ENCODE measurements at places on chromosomes 1 and 21.
A peak's percentile ranks its signal among the peaks of the same experiment; 100 is the strongest.

- no peak for DNase-seq
These were observed 299.6 kb downstream of the NPHP4 start for GRCh38 chr1:5692664-5693063.

GRCh38 chr1:175548774-175549173 lies 194.6 kb downstream of the TNR start:
- DNase-seq: peak; percentile 8

DNA sequence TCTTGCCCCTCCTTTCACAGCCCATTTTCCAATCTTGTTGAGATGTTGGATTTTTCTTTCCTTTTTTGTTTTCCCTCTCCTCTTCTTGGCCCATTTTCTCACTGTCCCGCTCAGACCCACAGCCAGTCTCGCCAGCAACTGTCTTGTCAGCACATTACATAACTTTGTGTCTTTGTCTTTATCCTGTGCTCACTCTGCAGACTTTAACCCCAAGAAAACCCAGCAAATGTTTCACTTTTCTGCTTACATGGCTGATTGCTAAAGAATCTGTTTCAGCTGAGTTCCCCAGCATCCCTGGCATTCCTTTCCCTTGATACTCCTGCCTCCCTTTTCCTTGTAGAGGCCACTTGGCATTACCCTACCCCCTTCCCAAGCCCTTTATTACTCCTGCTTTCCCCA lies 74.6 kb downstream of the ZNF648 start:
- no peak for DNase-seq

DNA sequence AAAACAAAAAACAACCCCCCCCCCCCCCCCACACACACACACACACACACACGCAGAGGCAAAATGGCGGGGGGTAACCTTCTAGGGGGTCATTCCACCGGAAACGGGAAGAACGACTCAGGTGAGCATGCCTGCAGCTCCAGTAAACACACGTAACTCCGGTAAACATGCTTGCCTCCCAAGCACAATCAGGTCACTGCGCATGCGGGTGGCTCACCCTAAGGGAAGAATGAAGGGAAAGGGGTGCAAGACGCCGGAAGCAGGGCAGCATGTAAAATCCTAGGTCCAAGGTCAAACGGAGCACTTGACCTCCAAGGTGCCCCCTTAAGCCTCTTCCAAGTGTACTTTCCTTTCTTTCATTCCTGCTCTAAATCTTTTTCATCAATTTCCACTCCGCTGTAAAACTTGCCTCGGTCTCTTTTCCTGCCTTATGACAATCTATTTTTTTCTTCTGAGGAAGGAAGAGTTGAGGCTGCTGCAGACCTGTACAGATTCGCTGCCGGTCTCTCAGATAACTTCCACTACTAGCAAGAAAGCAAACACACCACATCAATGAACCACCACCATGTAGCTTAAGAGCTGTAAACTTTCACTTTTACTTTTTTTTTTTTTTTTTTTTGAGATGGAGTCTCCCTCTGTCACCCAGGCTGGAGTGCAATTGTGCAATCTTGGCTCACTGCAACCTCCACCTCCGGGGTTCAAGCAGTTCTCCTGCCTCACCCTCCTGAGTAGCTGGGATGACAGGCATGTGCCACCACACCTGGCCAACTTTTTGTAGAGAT lies 21.0 kb upstream of the CBR3 start:
- no peak for DNase-seq

DNA sequence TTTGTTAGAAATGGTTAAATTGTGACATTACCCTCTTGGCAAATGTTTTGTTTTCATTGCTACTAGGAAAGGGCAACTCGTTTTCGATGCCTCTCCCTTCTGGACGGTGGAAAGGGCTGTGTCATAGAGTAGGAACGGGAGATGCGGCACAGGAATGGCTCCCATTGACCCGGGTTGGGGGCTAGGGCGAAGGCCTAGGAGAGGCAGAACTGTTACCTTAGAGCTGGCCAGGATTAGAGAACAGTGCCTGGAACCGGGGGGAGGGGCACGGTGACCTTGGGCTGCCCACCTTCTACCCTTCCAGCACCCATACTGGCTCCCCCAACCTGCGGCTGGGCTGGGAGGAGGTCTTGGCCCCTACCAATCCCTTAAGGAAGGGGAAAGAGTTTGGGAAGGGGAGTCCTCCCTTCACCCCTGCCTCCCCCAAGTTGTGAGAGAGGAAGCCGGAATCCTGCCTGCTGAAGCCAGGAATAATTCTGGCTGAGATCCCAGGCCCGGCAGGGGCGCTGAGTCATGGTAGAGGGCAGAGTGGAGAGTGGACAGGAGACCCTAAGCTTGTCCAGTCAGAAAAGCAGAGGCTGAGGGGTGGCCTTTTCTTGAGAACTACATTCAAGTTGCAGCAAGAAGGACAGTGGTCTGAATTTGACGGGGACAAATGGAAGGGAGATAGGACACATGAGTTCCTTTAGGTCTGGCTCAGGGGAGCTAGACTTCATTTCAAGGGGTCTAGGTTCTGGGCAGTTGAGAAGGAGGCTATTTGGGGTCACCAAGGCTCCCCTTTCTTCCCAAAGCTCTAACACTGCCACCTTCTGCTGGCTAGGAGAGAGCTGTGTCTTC lies 8.2 kb downstream of the LMNA start:
- DNase-seq: peak; percentile 68

GRCh38 chr1:89640440-89640839 lies 7.5 kb downstream of the LRRC8C start:
- DNase-seq: no peak

- no peak for DNase-seq
These were observed 6.1 kb upstream of the NTPCR start for GRCh38 chr1:232944347-232944746.

DNA sequence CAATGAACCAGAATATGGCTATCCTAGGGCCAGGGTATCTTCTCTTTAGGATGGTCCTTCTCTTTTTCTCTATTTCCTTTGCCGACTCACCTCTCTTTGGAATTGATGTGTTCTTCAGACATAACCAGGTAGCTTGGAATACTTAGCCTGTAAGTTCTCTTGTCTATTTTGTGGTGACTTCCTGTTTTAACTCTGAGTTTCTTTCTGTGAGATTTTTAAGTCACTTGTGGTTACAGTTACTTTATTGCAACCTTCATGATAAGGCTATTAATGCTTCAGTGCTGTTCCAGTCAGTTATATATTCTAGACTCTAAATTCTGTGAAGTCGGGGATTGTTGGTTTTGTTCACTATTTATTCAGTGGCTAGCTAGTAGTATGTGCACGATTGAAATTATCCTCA lies 46.2 kb downstream of the DISP1 start:
- DNase-seq: no peak

DNA sequence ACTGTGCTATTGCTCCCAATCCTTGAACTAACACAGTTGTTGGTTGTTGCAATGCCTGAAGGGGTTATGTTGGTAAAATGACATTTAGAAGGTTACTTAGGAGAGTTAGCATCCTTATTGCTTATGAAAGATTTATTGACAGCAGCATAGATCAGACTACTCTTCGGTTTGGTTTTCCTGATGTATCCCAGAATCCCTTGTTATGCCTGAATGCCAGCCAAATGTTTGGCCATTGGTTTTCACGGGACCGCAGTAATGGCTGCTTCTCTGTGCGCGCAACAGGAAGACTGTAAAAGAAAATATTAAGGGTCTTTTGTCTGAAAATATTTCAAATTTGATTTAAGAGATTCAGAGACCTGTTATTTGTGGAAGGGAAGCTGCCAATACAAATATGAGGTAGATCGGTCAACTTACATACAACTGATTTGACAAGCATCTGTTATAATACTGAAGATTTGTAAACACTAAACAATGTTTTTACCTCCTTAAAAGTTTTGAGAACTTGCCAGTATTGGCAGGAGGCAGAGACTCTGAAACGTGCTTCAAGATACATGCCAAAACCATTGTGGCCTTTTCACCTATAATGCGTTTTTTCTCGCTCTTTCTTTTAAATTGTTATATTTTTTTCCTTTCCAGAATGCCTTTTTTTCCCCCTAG lies 8.3 kb downstream of the NFIA start:
- no peak for DNase-seq

- no peak for DNase-seq
These were observed 248.7 kb upstream of the IRF2BP2 start for GRCh38 chr1:234858722-234859121.

- no peak for DNase-seq
These were observed 90.0 kb downstream of the NOS1AP start for GRCh38 chr1:162159515-162159914.
